Epithelial cell of proximal tubule (primary cell): ENCODE measurements at places on chromosomes 16 and 17.

DNA sequence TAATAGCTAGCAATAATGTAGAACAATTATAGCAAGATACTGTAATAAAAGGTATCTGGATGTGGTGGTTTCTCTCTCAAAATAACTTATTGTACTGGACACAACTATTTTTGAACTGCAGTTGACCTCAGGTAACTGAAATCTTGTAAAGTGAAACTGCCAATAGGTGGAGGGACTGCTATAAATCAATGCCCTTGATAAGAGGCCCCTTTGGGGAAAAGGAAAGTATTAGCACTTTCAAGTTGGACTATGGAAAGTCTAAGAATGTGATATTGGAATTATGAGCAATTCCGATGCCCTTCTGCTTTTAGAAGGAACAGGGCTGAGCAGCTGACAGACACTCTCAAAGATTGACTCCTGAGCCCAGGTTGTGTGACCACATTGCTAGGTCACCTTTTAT lies 44.5 kb upstream of the ARHGAP44 start:
- DNase-seq = no peak

GRCh38 chr17:17942846-17943245 lies 29.4 kb downstream of the TOM1L2 start:
- DNase-seq = no peak

DNA sequence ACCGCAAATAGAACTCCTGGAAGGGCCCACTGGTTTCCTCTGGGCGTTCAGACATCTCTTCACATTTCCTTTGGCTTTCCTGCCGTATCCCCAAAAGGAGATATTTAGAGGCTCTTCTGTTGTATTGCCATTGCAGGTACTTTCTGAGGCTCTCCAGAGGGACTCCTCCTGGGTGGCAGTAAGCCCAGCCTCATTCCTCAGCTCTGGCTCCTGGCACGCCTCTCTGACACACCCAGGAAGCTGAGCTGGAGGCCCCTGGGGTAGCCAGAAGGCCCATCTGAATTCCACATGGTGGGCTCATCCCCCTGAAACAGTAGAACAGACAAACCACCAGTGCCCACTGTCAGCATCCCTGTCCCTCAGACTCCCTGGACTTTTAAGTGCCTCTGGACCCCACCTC lies 206.7 kb downstream of the PARN start:
- DNase-seq = no peak

- no peak for DNase-seq
Measured at GRCh38 chr16:53947642-53948041, 243.7 kb downstream of the FTO start.

GRCh38 chr17:77288115-77288619 lies 147.4 kb downstream of the SEC14L1 start:
- no peak for DNase-seq
